ENCODE measurements at places on chromosomes 5 and 9. TPM values are rescaled to one million over a fixed set of nuclear protein-coding genes. Genes with fewer than 3 reads are reported as not detected.

- H3K36me3 ChIP-seq, result no peaks in the 10 kb centered on the region
- no peak for DNase-seq
- no peak overlapping the region for H3K27ac ChIP-seq
- no peaks in the 10 kb centered on the region for H3K4me1 ChIP-seq
- H3K27me3 ChIP-seq, result no peaks in the 10 kb centered on the region
- H3K4me3 ChIP-seq, result no peak overlapping the region
Measured at GRCh38 chr5:169873642-169874041, 106.7 kb downstream of the INSYN2B start.

DNA sequence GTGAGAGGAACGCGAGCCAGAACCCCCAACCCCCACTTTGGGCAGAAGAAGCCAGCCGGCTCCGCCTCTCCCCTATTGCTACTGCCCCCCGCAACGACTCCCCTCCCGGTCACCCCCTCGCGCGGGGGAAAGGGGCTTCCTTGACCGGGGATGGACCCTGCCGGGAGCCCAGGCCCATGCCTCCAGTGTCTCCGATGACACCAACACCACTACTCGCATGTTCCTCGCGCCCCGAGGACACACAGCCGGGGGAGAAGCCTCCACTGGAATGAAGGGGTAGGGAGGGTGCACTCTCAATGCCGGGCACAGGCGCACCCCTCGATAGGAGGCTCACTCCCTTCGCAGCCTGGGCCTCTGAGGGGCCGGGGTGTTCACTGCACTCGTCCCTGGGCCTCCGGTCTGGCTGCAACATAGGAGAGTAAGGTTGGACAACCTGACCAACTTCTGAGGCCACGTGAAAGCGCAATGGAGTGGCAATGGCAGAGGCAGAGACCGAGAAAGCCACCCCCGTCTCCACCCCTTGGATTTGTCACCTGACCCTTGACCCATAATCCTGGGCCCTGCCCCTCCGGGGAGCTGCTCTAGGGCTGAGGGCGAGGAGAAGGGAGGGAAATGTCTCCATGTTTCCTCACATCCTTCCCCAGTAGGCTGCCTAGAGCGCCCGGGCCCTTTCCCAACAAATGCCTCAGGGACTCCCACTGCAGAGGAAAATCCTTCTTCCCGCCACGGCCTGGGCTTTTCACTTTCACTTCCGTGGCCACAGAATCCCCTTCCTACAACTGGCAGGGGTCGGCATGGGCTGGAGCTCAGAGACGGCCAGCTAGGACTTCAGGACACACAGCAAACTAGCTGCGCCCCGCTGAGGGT lies 1.1 kb upstream of the CNTFR start:
- DNase-seq, result no peak
- H3K27ac ChIP-seq, result peak overlapping the region; percentile 81
- no peaks in the 10 kb centered on the region for H3K36me3 ChIP-seq
- peaks cover 55% of the 10 kb centered on the region for H3K4me1 ChIP-seq

The PTPRD gene
- total RNA-seq, result 34.2 TPM

The AJM1 gene
- 0.56 TPM for total RNA-seq

GRCh38 chr5:13189532-13189931 lies 755.0 kb downstream of the DNAH5 start:
- no peak overlapping the region for H3K27ac ChIP-seq
- H3K4me3 ChIP-seq, result no peak overlapping the region

The STC2 gene
- total RNA-seq, result not detected

The LOX gene
- total RNA-seq, result 1.0 TPM

- H3K4me3 ChIP-seq, result no peak overlapping the region
- DNase-seq, result no peak
- no peaks in the 10 kb centered on the region for H3K36me3 ChIP-seq
- no peak overlapping the region for H3K27ac ChIP-seq
- H3K4me1 ChIP-seq, result no peaks in the 10 kb centered on the region
Measured at GRCh38 chr5:39775086-39775796, 350.5 kb upstream of the DAB2 start.
